Inflammatory macrophage treated with lipopolysaccharide for 1 hour (primary cell): ENCODE measurements at places on chromosomes 5 and 9.

DNA sequence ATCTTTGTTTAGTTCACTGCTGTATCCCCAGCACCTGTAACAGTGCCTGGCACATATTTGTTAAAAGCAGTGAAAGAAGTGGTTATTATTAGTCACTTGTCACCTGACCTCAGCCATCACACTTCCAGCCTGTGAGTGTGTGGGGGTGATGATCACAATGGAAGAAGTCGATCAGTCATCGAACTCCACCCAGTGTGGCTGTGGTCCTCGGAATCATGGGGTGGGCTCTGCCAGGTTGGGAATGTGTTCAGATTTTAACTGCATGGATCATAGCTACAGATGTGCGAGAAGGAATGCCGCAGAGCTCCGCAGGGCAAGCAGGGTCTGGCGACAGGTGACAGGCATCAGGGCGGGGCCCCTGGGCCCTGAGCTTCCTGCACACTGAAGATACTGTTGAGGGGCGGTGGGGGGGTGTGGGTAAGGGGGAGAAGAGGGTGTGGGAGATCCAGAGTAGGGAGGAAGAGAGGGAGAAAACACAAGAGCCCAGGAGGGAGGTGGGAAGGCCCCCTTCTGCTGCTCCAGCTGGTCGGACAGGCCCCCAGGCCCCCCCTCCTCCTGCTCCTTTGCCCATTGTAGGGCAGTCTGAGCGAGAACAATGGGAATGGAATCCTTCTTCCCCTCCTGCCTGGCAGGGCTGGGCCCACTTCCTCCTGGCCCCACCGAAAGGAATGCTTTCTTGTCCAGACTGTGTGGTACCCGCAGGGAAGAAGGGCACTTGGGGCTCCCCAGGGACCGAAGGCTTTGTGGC lies 89.6 kb downstream of the SPRY4 start:
- no peak for DNase-seq

DNA sequence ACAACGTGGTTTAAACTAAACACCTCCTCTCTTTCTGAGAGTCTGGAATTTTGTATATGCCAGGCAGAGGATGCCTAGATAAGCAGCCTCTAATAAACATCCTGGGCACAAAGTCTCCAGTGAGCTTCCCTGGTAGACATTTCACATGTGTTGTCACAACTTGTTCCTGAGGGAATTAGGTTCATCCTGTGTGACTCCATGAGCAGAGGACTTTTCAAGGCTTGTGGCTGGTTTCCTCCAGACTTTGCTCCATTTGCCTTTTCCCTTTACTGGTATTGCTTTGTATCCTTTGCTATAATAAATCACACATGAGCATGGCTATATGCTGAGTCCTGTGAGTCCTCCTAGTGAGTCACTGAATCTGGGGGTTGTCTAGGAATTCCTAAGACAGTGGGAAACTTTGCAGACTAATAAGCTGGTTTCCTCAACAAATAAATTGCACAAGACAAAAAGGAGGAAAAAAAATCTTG lies 77.4 kb downstream of the NR2F1-AS1 start:
- no peak for DNase-seq

- DNase-seq, result no peak
Measured at GRCh38 chr5:114419959-114420358, 58.1 kb downstream of the KCNN2 start.

DNA sequence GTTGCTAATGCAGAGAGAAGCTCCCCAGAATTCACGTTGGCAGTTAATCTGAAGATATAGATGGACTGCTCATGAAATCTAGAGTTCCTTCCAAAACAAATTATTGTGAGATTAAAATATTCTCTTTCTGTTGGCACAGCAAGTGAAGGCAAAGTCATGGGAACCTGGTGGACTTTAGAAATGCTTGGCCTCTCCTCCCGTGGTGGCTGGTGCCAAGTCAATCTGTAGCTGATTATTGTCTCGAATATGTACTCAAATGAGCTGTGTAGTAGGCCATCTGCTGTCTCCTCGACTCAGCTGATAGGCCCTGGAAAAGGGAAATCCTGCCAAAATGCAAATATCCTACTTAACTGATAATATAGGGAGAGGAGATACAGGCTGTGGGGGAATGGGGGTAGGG lies 69.3 kb downstream of the DAPK1 start:
- no peak for DNase-seq

DNA sequence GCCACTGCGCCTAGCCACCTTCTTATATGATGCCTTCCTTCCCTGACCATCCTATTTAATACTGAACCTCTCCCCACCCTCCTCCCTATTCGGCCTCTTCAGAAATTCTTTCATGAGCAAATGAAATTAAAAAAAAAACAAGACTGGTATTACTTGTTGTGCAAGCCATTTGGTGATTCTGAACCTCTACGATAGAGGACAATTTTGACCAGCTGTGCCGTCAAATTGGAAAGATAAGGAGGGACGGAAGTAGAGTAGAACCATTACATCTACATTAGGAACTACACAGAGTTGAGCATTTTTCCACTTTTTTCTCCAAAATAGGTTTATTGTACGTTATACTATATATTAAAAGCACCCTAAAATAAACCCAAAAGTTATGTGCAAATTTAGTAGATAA lies 2.9 kb downstream of the DHX29 start:
- DNase-seq, result no peak

DNA sequence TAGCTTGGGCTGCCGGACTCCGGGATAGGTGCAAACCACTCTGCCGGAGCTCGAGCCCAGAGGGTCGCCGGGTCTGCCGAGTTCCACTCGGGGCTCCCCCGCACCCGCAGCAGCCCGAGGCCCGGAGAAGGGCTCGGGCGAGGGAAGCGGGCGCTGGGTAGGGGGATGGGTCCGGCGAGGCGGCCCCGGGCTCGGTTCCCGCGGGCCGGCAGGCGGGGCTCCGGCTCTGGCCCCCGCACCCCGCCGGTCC lies 507 bp downstream of the RICTOR start:
- DNase-seq, result no peak

DNA sequence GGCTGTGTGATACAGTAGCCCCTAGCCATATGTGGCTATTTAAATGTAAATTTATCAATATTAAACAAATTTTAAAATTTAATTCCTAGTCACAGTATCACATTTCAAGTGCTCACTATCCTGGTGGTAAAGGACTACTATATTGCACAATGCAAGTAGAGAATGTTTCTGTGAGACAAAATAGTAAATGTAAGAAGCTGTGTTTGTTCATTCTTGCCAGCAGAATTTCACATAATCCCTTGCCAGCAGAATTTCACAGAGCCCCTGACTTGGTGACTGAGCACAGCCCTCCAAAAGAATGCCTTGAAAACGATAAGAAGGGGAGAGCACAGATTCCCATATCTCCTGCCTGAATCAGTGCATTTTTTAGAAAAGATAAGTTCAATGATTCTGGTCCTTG lies 75.9 kb upstream of the SELENOP start:
- DNase-seq, result no peak

DNA sequence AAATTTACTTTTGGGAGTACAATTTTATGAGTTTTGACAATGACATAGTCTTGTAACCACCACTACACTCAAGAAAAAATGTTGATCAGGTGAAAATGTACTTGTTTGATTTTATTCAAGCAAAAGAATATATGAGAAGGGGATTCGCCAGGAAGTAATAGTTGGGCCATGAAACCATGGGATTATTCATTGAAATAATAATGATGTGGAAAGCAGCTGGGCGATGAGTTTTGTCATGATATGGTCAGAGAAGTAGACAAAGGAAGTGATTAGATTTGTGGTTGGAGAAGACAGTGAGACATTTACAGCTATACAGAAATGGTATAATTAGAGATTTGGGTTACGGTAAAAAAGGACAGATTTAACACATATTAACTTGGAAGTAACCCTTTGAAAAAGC lies 11.2 kb downstream of the HMGCR start:
- no peak for DNase-seq

GRCh38 chr5:134100283-134101091 lies 14.0 kb upstream of the TCF7 start:
- DNase-seq, result no peak

GRCh38 chr5:93274291-93274690 lies 306.7 kb downstream of the NR2F1-AS1 start:
- DNase-seq, result no peak

DNA sequence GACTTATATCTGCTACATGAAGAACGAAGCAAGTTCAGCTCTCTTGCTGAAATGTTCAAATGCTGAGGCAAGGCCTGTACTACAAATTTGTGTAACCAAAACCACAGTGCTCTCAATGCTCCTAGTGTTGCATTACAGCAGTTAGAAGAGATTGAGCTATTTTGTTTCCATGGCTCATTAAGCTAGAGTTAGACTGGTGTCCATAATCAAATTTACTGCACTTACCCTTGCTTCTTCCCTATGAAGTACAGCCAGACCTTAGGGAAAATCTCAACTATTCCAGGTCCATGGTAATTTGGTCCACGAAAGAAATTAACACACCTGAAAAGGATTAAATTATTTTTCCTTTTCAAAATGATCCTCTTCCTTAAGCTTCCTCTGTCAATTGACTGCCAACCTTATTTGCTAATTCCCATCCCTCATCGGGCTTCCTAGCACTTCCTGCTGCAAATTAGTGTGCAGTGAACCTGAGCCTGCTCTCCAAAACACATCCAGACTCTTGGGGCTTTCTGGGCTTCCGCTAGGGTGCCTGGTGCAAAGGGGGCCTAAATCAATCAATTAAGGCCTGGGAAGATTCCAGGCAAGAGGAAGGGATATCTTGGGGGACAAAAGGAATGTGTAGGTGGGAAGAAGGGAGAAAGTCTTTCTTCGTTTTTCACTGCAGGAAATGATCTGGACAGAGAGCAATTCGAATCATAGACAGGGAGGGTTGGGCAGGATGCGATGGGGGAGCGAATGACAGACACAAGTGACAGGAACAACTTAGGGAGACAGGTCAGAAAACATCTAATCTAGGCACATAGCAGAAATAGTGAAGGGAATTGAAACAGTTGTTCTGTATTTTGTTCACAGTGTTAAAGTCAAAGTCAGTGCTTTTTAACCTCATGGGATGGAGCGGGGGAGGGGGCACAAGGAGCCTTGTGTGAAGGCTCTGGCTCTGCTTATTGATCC lies 542.4 kb downstream of the RAB3C start:
- no peak for DNase-seq

GRCh38 chr9:137308057-137308619 lies 6.1 kb upstream of the NRARP start:
- no peak for DNase-seq

DNA sequence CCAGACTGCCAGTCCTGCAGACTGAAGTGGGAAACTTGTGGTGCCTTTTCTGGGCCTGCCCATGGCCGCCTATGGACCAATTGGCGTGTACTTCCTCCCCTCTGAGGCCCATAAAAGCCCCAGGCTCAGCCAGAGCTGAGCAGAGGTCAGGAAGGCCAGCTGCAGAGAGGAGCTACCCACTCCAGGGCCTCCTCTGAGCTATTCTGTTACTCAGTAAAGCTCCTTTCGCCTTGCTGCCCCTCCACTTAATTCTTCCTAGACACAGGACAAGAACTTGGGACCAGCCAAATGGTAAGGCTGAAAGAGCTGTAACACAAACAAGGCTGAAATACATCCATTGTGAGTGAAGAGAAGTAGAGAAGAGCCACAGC lies 106.4 kb downstream of the C9orf50 start:
- DNase-seq, result no peak

- DNase-seq, result no peak
Measured at GRCh38 chr5:20041326-20042274, 53.6 kb upstream of the CDH18 start.

- no peak for DNase-seq
Measured at GRCh38 chr9:14092344-14092743, 221.6 kb downstream of the NFIB start.

DNA sequence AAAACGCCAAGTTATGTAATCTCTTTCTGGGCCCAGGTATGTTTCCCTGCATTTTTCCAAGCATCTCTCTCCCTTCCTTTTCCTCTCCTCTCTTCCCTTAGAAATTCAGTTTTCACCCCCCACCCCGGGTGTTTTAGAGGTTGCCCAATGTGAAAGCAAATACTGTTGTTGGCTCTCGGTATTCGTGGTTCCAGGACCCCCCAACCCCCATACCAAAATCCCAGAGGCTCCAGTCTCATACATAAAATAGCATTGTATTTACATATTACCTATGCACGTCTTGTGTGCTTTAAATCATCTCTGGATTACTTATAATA lies 48.8 kb downstream of the ACER2 start:
- no peak for DNase-seq

GRCh38 chr5:28313953-28314352 lies 1275.6 kb upstream of the CDH9 start:
- no peak for DNase-seq

- DNase-seq, result no peak
Measured at GRCh38 chr9:123115146-123115913, 81.9 kb downstream of the GPR21 start.

- DNase-seq, result peak; percentile 23
Measured at GRCh38 chr5:140345919-140346347, 470 bp downstream of the HBEGF start.

DNA sequence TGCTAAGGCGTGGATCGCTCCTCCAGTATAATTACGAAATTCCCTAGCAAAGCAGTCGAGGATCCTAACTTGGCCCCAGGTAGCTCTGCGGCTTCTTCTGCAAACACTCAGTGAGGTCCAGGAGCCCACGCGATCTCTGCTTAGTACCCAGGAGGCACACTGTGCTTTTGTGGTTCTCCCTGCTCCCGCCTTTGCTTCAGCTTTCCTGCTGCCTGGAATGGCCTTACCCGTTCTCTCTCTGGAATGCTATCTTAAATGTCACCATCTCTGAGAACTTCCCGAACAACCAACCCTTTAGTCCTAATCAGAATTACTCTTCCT lies 639 bp downstream of the INVS start:
- DNase-seq, result no peak

DNA sequence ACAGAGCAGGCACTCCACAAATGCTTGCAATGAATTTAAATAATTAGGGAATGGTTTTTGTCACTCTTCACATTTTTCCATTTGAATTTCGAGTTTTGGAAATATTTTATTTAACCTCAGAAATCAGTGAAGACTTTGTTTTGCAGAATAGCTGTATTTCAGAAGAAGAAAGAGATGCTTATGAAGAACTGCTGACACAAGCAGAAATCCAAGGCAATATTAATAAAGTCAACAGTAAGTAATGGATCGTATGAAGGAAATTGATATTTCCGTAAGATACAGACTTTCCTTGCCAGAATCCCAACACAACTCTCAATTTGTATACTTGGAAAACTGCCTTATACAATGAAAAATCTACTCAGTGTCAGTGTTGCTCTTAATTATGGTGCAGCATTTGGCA lies 30.5 kb downstream of the F2RL2 start:
- DNase-seq, result no peak

DNA sequence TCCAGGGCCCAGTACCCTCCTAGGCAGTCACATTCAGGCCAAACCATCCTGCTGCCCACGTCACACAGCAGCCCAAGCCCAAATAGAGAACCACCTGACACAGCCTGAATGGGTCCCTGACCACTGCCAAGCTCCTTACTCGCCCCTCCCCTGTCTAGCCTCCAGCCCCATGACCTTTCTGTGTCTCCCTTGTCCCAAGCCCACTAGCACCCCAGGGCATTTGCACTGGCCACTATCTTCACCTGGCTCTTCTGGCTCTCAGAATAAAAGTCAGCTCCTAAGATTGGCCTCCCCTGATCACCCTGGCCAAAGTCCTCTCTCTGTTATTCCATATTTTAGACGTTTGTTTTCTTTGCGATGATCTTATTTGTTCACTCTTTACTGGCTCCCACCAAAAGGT lies 20.4 kb downstream of the FGFR4 start:
- DNase-seq, result no peak

GRCh38 chr9:126375386-126375785 lies 48.8 kb downstream of the MVB12B start:
- DNase-seq, result peak; percentile 35
